ENCODE measurements at places on chromosomes 3 and 15. TPM values are rescaled to one million over a fixed set of nuclear protein-coding genes. Genes with fewer than 3 reads are reported as not detected.

GRCh38 chr15:21261965-21262850, 178.1 kb downstream of the POTEB3 start:
- no peaks in the 10 kb centered on the region for H3K36me3 ChIP-seq
- H3K27ac ChIP-seq, result no peak overlapping the region
- no peak overlapping the region for H3K4me3 ChIP-seq
- no peaks in the 10 kb centered on the region for H3K27me3 ChIP-seq

DNA sequence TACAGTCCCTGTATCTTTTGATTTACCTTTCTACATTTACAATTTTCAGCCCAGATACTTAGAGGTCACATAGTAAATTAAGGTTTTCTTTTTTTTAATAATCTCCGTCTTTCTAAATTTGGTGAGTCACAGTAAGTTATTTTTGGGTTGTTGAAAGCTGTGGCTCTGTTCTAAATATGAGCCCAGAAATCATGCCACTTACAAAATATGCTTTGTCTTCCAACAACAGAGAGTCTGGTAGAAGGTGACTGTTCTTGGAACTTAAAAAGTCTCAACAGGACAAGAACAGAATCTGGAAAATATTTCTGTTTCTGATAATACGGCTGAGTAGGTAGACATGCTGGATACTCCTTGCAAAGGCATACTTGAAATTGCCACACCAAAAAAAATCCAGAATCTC, 16.0 kb downstream of the GOLGA8S start:
- H3K27ac ChIP-seq, result no peak overlapping the region
- H3K36me3 ChIP-seq, result no peaks in the 10 kb centered on the region
- DNase-seq, result no peak
- no peak overlapping the region for H3K4me3 ChIP-seq
- H3K4me1 ChIP-seq, result no peaks in the 10 kb centered on the region
- H3K27me3 ChIP-seq, result no peaks in the 10 kb centered on the region

GRCh38 chr3:38133557-38134405, 3.1 kb downstream of the ACAA1 start:
- H3K4me3 ChIP-seq, result no peak overlapping the region
- DNase-seq, result no peak
- H3K4me1 ChIP-seq, result peaks cover 27% of the 10 kb centered on the region

- peak overlapping the region; percentile 98 for H3K4me3 ChIP-seq
- no peaks in the 10 kb centered on the region for H3K27me3 ChIP-seq
- H3K4me1 ChIP-seq, result peaks cover 8% of the 10 kb centered on the region
- no peaks in the 10 kb centered on the region for H3K36me3 ChIP-seq
- peak overlapping the region; percentile 86 for H3K27ac ChIP-seq
- DNase-seq, result no peak
These were observed 3.5 kb downstream of the UBE2E1 start for GRCh38 chr3:23809294-23809693.

GRCh38 chr15:96327155-96327741, 3.3 kb upstream of the NR2F2 start:
- H3K36me3 ChIP-seq, result no peaks in the 10 kb centered on the region
- H3K4me3 ChIP-seq, result peak overlapping the region; percentile 55
- 0 out of 2 replicates have a peak overlapping the region, but pooled peaks have one; percentile 25 for H3K27ac ChIP-seq
- H3K4me1 ChIP-seq, result peaks cover 6% of the 10 kb centered on the region
- H3K27me3 ChIP-seq, result peaks cover 23% of the 10 kb centered on the region
- DNase-seq, result peak; percentile 61

DNA sequence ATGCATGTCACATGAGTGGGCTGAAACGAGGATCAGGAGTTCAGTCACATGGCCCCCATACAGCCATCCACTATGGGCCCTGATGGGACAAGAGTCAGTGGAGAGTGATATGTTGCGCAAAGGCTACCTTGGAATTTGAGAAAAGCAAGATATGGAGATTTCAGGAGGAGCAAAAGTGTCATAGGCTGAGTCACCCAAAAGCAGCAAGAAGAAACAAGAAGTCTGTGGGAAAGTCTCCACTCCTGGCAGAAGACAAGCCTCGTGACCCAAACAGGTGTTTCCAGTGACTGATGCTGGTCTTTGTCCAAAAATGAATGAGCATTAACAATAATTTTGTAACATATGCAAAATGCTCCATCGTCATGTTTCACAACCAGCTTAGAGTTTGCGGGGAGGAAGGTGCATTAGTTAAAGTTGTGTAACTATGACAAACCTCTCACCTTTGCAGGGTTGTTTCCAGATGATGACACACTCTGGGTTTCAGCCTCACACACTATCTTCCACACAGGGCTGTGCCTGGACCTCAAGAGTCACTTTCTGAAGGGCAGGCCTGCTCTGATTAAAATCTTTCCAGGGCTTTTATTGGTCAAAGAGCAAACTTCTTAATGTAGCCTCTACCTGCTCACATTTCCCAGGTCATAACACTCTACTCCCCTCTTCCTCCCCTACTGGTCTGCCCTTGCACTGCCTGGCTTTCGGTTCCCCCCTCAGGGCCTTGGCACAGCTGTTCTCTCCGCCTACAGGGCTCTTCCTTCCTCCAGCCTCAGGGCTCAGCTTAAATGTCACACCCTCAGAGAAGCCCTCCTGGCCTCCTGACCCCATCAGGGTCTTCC, 3.9 kb upstream of the DNASE1L3 start:
- H3K4me3 ChIP-seq, result peak overlapping the region; percentile 39
- H3K27me3 ChIP-seq, result no peaks in the 10 kb centered on the region
- peak overlapping the region; percentile 83 for H3K27ac ChIP-seq
- no peaks in the 10 kb centered on the region for H3K36me3 ChIP-seq
- peak; percentile 96 for DNase-seq

DNA sequence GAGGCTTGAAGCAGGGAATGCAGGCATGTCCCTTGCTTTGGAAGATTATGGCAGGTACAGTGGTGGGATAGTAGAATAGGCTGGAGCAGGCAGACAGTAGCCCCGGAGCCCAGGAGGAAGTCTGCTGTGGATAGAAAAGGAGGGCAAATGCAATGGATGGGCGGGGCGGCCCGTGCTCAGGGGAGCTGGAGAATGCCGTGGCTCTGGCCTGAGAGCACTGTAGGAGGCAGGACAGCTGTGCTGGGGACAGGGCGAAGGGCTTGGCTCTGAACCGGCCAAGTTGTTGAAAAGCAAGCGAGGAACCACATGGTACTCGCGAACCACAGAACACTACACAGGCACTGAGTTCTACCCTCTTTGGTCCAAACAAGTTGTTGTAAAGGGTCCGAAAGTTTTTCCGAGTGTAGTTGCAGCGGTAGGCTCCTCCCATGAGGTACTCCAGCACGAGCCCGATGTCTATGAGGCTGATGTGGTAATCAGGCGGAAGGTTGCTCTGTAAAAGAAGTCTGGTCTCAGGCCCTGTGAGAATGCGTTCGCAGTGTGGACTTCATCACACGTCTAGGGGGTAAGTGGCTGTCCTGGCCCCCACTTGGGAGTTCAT, 54.7 kb downstream of the TRPM1 start:
- no peaks in the 10 kb centered on the region for H3K36me3 ChIP-seq
- H3K27me3 ChIP-seq, result no peaks in the 10 kb centered on the region
- no peak for DNase-seq
- H3K4me3 ChIP-seq, result no peak overlapping the region

DNA sequence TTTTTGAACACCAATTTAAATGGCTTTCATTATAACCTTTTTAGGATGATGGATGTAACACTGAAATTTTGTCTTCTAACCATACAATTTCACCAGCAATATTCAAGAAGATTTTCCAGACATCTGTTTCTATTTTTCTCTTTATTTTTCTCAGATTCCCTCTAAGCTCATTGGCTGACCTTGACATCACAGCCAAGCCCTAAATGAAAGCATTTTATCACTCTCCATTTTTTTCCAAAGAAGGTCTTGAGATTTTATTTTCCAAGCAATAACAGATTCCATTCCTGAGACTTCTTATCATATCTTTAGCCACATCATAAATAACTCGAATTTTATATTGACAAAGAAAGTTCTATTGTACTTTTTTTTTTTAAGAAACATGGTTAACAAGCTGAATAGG, 392.6 kb upstream of the THBS1 start:
- no peaks in the 10 kb centered on the region for H3K27me3 ChIP-seq
- H3K27ac ChIP-seq, result no peak overlapping the region
- no peaks in the 10 kb centered on the region for H3K4me1 ChIP-seq
- H3K4me3 ChIP-seq, result no peak overlapping the region
- H3K36me3 ChIP-seq, result no peaks in the 10 kb centered on the region

- no peak overlapping the region for H3K27ac ChIP-seq
- H3K4me1 ChIP-seq, result peaks cover 14% of the 10 kb centered on the region
- DNase-seq, result no peak
- no peak overlapping the region for H3K4me3 ChIP-seq
- no peaks in the 10 kb centered on the region for H3K27me3 ChIP-seq
These were observed 41.8 kb downstream of the HLTF start for GRCh38 chr3:149044339-149045083.

- no peak overlapping the region for H3K4me3 ChIP-seq
- no peaks in the 10 kb centered on the region for H3K4me1 ChIP-seq
- no peaks in the 10 kb centered on the region for H3K27me3 ChIP-seq
- no peak for DNase-seq
- no peaks in the 10 kb centered on the region for H3K36me3 ChIP-seq
- H3K27ac ChIP-seq, result no peak overlapping the region
These were observed 95.0 kb downstream of the ANP32A start for GRCh38 chr15:68725736-68726135.

GRCh38 chr15:64731805-64732151, 43.6 kb downstream of the RBPMS2 start:
- peaks cover 11% of the 10 kb centered on the region for H3K4me1 ChIP-seq
- no peak overlapping the region for H3K4me3 ChIP-seq
- H3K27ac ChIP-seq, result no peak overlapping the region
- no peaks in the 10 kb centered on the region for H3K27me3 ChIP-seq
- DNase-seq, result no peak

DNA sequence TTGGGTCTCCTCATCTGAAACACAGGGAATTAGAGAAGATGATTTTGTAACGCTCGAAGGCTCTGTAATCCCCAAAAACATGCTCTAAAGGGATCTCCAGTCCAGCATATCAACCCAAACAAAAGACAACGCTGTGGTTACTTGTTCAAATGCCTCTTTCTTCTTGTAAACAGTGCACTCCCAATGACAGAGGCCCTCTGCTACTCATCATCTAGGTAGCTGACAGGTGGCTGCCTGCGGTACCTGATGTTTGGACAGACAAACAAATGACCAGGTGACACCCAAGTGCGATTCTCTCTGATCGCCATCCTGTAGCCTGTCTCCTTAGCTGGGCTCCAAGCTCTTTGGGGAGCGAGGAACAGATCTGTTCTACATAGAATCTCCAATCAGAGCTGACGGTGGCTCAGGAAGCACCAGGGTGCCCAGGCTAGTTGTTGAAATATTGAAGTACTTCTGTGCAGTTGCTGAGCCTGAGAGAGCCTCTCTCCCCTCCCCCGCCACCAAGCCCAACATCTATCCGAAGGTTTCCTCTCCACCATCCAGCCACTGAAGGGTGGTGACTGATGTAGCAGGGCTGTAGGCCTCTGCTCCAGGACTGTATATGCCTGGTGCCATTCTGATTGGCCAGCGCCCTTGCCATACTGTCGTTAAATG, 238.7 kb downstream of the XXYLT1 start:
- H3K4me3 ChIP-seq, result no peak overlapping the region
- H3K4me1 ChIP-seq, result no peaks in the 10 kb centered on the region
- H3K36me3 ChIP-seq, result no peaks in the 10 kb centered on the region
- DNase-seq, result no peak
- no peak overlapping the region for H3K27ac ChIP-seq

DNA sequence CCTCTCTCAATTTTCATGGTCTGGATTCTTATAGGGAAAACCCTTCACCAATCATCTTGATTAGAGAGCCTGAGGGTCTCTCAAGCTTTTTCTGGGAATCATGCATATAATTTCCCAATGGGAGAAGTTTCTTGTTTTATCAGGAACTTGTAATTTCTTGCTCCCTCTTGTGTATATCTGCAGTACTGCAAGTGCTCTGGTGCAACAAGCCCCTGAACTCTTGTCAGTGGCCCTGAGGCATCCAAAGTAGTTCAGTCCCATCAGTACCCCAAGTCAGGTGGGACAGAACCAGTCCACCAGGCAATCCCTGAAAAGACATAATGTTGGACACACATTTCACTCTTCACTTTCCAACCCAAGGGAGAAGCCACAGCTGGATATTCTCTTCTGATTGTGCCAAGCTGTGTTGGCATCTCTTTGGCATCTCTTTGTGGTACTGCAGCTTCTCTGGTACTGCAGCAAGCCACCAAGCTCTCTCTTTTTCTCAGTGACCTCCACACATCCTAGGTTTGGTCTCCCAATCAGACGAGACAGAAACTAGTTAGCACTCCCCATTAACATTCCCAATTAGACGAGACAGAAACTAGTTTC, 214.5 kb downstream of the ZIC4 start:
- peak; percentile 1 for DNase-seq
- H3K4me1 ChIP-seq, result no peaks in the 10 kb centered on the region
- H3K4me3 ChIP-seq, result no peak overlapping the region
- no peaks in the 10 kb centered on the region for H3K36me3 ChIP-seq
- no peak overlapping the region for H3K27ac ChIP-seq

DNA sequence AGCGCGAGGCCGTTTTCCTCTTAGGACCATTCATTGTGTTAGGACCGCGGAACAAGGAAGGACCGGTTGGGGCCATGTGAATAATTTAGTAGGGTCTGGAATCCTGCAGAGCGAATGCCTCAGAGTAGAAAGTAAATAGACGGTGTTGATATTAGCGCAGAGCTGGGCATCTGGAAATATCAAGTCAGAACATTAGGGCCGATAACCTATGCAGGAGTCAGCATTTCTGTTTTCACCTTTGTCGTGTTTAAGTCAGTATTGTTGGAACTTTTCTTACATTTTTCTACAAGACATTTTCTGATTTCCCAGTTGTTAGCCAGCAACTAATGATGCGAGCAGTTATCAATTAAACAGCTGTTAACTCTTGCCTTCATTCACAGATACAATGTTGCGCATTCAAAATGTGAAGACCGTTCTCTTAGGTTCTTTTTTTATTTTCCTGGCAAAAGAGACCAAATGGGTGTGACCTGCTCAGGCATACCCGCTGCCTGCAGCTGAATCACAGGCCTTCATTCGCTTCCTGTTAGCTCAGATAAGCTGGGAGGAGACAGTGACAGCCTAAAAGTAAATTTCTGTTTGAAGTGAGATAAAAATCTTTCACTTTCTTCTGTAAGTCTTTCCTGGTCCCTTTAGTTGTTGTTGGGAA, 966 bp upstream of the PKM start:
- peaks cover 7% of the 10 kb centered on the region for H3K4me1 ChIP-seq
- no peaks in the 10 kb centered on the region for H3K27me3 ChIP-seq
- H3K4me3 ChIP-seq, result peak overlapping the region; percentile 74
- H3K27ac ChIP-seq, result peak overlapping the region; percentile 97

GRCh38 chr15:78055919-78056713, 21.4 kb downstream of the TBC1D2B start:
- H3K27ac ChIP-seq, result peak overlapping the region; percentile 57
- H3K36me3 ChIP-seq, result peaks cover 5% of the 10 kb centered on the region
- peaks cover 69% of the 10 kb centered on the region for H3K4me1 ChIP-seq
- H3K27me3 ChIP-seq, result no peaks in the 10 kb centered on the region
- H3K4me3 ChIP-seq, result no peak overlapping the region
- DNase-seq, result no peak

The PLCL2 gene
- 27.8 TPM for total RNA-seq

The CORO2B gene
- total RNA-seq, result 0.27 TPM

The TF gene
- 8.9 TPM for total RNA-seq
